ENCODE measurements at places on chromosomes 5 and 9.

DNA sequence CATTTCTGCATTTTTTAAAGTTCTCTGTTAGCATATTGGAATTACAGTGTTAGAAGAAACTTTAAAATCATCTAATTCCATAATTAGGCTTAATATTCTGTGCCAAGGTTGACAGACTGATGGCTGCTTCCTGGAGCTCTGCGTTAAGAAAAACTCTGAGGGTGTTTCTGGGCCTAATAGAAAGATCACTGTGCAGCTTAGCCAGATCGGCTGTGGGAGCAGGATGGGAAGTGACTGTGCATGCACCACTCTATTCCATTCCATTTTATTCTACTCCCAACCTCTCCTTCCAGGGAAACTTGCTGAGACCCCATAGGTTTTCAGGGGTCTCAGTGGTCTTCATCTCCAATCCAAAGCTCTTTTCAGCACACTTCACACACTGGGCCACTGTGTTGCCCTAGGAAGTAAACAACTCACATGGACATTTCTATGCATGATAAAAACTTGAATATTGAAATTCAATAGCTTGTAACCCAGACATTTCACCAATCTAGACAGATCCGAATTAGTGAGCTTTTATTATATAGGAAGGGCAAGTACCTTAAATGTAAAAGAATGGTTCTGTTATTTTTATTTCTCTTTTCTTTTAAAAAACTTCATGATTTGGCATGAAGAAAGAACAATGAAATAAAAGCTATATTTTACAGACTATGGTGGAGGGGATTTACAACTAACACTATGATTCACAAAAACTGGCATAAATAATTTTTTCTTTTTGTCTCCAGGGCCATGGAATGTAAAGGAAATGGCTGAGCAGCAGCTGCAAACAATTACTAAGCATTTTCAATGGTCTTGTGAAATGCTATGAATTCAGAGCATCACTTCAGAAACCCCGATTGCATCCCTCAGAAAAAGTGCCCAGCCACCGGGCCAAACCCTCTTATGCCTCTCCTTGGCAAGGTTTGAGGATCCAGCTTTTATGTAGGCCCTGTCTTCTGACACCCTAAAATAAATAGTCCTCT lies 51.4 kb upstream of the DAB2 start:
- H3K4me3 ChIP-seq: no peak overlapping the region
- H3K27ac ChIP-seq: no peak overlapping the region
- peaks cover 25% of the 10 kb centered on the region for H3K27me3 ChIP-seq
- DNase-seq: no peak
- H3K36me3 ChIP-seq: peaks cover 2% of the 10 kb centered on the region

DNA sequence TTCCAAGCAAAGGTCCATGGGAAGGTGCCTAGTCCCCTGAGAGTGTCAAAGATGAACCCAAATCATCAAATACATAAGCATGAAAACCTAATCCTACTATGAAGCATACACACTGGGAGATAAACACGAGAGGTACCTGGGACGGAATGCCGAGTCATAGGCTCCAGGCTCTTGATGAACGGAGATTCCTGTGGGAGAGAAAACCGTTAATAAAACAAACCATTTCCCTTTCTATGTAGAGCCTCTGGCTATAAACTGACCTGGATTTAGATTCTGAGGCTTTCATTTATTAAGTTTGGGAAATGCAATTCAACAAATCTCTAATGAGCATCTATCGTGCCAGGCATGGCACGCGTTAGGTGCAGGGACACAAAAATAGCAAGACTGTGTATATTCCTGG lies 206.4 kb upstream of the IL12B start:
- H3K4me3 ChIP-seq: no peak overlapping the region
- H3K4me1 ChIP-seq: no peaks in the 10 kb centered on the region

DNA sequence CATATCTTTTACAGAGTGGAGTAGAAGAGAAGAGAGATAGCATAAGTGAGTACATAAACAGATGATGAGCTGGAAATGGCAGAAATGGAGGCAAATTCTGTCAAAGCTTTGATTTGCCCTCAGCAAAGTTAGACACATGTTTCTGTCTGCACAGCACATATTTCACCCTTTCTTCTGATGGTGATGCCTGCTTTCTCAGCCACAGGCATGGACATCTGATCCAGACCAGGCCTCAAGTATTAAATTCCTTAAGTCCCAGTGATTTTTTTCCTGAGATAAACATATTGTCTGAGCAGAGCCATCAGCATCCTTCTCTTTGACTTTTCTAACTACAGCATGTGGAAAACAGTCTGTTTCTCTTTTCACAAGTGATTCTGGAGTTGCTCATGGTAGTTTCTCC lies 409.8 kb downstream of the MAN2A1 start:
- no peak overlapping the region for H3K27ac ChIP-seq
- peaks cover 10% of the 10 kb centered on the region for H3K4me1 ChIP-seq
- no peaks in the 10 kb centered on the region for H3K27me3 ChIP-seq
- no peak overlapping the region for H3K4me3 ChIP-seq
- DNase-seq: no peak
- no peaks in the 10 kb centered on the region for H3K36me3 ChIP-seq

- no peak overlapping the region for H3K4me3 ChIP-seq
- no peak overlapping the region for H3K27ac ChIP-seq
- DNase-seq: no peak
- H3K36me3 ChIP-seq: peaks cover 15% of the 10 kb centered on the region
- H3K4me1 ChIP-seq: peaks cover 6% of the 10 kb centered on the region
Observed at GRCh38 chr9:5122516-5122915, 62.9 kb downstream of the INSL6 start.

GRCh38 chr5:58770136-58770535 lies 187.3 kb downstream of the RAB3C start:
- DNase-seq: no peak
- no peak overlapping the region for H3K4me3 ChIP-seq
- no peak overlapping the region for H3K27ac ChIP-seq
- no peaks in the 10 kb centered on the region for H3K27me3 ChIP-seq
- no peaks in the 10 kb centered on the region for H3K36me3 ChIP-seq
- H3K4me1 ChIP-seq: no peaks in the 10 kb centered on the region

DNA sequence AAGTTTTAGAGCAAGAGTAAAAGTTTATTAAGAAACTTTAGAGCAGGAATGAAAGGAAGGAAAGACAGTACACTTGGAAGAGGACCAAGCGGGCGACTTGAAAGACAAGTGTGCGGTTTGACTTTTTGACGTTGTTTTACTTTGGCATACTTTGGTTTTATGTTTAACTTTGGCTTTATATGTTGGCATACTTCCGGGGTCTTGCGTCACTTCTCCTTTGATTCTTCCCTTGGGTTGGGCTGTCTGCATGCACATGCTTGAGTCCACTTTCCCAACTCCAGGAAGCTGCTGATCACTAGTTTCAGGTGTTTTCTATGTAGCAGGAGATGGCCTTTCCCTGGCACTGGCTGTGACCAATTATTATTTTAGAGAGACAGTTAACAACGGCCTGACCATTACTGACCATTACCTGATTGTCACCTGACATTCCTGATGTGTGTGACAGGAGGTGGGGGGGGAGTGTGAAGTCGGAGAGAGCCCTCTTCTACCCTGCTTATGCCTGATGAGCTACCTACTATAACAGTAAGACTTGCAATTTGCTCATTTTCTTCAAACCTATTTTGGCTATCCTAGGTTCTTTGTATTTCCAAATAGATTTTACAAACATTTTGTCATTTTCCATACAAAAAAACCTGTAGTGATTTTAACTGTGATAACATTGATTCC lies 45.5 kb downstream of the TNFSF8 start:
- DNase-seq: no peak
- no peak overlapping the region for H3K27ac ChIP-seq
- H3K4me3 ChIP-seq: no peak overlapping the region
- no peaks in the 10 kb centered on the region for H3K27me3 ChIP-seq
- peaks cover 22% of the 10 kb centered on the region for H3K4me1 ChIP-seq

DNA sequence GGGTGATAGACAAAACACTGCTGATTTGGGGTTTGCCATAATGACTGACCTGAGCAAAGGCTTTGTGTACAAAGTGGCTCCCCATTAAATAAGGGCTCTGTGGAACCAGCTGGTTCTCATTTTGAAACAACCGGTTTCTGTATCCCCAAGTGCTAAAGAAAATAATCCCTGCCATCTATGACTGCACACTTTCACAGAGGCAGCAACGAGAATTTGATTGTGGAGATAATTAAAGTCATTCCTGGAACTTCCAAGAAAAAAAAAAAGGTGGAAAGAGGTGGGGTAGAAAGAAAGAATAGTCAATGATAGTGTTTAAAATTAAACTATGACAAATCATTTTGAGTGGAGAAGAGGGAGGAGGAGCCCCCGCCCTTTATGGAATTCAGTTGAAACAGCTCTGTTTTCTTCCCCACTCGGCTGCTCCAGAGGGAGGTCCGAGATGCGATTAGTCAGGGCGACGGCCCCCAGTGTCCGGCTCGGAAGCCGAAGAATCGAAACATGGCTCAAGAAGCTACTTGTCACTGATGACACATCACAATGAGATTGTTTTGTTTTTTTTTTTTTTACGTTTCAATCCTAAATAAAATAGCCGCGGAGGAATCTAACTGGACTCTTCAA lies 38.4 kb downstream of the EBF1 start:
- no peaks in the 10 kb centered on the region for H3K4me1 ChIP-seq
- no peak for DNase-seq
- no peak overlapping the region for H3K4me3 ChIP-seq
- no peak overlapping the region for H3K27ac ChIP-seq
- H3K36me3 ChIP-seq: peaks cover 5% of the 10 kb centered on the region

- no peak for DNase-seq
- H3K27ac ChIP-seq: no peak overlapping the region
- H3K27me3 ChIP-seq: no peaks in the 10 kb centered on the region
Observed at GRCh38 chr5:6135977-6136376, 242.4 kb downstream of the MED10 start.

Measured in central memory CD8-positive, alpha-beta T cell (primary cell).